ENCODE measurements at places on chromosomes 4 and X.

GRCh38 chr4:102589743-102590142 is 88.6 kb downstream of the NFKB1 start:
- no peak for DNase-seq

DNA sequence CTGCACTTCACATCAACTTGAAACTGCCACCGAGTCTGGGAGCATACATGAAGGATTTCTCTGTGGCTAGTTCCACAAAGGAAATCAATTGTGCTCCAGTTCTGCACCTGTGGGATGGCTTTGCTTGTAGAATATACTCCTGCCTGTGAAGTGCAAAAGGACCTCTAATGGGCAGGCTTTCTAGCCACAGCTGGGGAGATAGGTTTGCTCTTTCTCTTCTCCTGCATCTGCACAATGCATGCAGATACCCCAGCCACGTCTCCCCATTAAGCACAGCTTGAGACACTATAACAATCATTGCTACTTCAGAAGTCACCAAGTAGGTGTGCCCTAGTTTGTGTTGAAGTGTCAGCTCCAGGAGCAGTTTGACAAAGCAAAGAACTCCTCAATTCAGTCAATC is 364.6 kb downstream of the ZIC3 start:
- no peak for DNase-seq

- no peak for DNase-seq
These were observed 3.5 kb upstream of the SH3BP2 start for GRCh38 chr4:2789351-2789750.

GRCh38 chr4:109910256-109910655 is 2.4 kb upstream of the EGF start:
- no peak for DNase-seq

DNA sequence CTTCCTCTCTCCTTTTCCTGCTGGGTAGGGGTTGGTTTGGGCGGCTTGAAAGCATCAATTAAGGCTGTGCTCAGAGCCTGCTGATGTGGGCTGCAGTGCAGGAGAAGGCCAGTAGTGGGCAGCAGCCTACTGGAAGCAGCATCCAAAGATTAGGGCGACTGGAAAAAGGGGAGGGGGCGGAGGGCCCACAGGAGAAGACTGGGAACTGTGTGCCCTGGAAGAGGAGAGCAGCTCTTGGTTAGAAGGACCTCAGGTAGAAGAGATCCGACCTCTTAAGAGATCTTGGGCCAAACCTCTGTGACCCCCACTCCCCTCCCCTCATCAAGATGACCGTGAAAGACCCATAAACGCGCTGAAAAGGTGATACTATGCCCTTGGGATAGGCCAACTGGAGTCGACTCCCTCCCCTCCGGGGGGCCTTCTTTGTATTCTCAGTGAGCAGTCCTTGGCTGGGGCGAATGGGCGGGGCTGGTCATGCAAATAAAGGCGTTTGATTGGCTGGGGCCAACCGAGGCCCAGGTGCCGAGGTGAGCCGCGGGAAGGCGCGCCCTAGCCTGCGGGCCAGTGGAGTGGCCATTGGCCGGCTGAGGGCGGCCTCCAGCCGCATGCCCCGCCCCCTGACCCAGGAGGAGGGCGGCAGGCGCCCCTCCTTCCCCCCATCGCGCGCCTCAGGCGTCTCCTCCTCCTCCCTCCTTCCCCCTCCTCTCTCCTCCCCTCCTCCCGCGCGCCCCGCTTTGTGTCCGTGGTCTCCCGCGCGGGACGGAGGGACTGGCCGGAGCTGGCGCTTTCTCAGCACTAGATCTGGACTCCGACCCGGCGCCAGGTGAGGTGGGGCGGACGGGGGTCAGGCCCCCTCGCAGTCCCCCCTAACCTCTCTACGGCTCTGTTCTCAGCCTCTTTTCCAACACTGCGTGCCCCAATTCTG is 10.1 kb downstream of the DLG3 start:
- DNase-seq = peak; percentile 83

DNA sequence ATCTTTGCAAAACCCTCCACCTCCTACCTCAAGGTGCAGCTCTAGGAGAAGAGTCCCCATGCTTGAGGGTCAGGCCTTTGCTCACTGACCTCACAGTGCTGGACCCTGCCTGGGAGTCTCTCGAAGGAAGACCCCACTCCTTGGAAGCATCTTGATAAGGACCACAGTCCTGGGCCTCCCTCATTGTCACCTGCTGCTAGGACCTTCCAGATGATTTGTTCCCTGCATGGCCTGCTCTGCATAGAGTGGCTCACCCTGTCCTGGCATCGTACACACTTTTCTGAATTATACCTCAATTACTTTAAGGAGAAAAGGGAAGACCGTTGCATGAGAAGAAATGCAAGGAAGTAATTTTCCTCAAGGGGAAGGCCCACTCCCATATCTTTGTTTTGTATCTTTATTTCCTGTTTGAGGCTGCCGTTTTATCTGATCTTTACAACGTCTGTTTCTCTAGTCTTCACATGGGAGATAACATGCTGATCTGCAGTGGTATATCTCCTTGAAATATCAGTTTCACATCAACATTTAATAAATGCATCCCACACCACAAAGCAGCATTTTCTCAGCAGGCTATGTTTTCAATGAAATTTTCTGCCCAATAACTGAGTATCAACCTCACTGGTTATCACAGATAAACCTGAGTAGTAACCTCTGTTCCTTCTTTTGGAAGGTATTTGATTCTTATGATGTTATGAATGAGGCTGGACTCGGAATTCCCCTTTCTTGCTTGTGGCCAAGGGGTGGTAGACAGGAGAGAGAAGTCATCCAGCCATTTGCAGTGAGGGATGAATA is 15.0 kb upstream of the AKAP17A start:
- DNase-seq = no peak

GRCh38 chrX:13307041-13307440 is 12.8 kb downstream of the ATXN3L start:
- no peak for DNase-seq

DNA sequence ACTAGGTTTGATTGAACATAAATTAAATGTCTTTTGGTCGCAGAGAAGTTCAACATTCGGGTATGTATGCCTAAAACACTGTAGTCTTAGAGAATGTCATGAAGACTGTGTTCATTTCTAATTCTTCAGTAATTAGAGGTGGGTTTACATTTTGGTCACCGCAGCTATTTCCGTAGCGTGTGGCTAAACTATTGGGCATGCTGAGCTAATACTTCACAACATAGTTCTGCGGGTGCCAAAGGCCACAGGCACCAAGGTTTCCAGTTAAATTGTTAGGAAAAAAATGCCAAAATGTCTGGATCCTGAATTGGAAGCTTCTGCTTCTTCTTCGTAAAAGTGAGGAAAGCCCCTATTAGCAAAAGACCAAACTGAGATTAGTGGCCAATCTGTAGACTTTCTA is 25.1 kb downstream of the SMIM31 start:
- DNase-seq = no peak

DNA sequence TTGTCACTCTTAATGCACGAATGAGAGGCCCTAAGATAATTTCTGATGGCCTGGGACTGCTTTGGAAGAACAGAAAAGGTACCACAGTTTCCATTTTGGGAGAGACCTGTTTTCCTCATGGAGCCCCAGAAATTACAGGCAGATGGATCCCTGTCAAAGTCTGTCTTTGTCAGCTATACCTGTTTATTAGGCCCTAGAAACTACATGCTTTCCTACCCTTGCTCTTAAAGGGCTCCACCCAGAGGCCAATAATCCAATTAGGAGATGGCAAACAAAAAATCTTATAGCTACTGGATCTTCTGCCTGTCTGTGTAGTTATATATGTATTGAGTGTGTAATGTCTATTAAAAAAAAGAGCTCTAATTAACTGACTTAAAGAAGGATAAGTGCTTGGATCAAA is 141.3 kb downstream of the NR3C2 start:
- no peak for DNase-seq

GRCh38 chr4:55238407-55238806 is 107.6 kb upstream of the SRD5A3 start:
- DNase-seq = no peak

GRCh38 chr4:139656614-139657486 is 8.8 kb upstream of the MGST2 start:
- DNase-seq = no peak

GRCh38 chr4:23775694-23776093 is 114.2 kb downstream of the PPARGC1A start:
- no peak for DNase-seq
